Mesothelial cell of epicardium (in vitro differentiated cells): ENCODE measurements at places on chromosomes 3 and 15. TPM values are rescaled to one million over a fixed set of nuclear protein-coding genes. Genes with fewer than 3 reads are reported as not detected.
A peak's percentile ranks its signal among the peaks of the same experiment; 100 is the strongest.

DNA sequence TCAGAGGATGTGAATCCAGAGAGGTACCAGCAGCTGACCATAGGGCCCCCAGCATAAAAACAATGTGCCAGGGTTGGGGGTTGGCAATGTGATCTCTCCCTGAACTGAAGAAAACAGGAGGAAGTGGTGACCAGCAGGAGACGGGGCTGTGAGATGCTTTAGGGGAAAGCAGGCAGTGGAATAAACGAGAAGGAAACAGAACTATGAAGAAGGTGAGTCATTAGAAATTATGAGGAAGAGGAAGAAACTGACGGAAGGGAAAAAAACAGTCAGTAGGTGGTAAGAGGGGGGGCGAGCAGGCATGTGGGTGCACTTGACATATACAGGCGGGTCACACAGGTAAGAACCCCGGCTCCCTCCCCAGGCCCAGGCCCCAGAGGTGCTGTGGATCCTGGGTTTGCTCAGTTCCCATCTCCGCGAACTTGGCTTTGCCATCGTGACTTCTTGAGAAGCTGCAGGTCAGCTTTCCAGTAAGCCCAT, 42.2 kb upstream of the B3GNT5 start:
- no peak for DNase-seq

DNA sequence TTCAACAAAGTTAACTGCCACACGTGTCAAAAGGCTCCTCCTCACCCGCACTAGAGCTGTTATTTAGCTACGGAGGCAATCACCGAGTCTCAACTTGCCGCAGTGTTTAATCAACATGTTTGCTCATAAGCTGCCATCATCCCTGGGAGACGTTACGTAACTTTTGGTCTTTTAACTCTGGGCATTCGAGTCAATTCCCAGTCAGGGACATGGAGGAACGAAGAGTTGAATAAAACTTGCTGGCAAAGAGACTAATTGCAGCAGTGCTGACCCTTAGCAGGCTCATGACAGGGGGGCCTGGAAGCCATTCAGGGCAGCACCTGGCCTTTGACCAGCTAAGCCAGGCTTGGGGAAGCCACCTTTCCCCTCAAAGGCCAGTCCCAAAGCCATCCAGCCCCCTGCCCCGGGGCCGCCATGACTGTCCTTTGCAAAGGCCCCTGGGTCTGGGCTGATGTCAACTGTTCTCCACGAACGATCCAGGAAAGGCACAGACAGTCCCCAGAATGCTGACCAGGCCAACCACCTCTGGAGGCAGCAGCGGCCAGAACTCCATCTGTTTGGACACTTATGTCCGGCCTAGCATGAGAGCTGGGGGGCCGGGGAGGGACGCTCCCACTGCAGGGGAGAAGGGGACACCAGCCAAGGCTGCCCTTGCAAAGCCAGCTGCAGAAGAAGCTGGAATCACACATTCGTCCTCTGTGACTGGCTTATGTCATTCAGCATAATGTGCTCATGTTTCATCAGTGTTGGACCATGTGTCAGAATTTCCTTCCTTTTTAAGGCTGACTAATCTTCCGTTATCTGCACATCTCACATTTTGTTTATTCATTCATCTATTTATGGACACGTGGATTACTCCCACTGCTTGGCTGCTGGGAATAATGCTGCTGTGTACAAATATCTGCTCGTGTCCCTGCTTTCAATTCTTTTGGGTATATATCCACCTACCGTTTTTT, 43.7 kb downstream of the PCSK6 start:
- DNase-seq: no peak

- DNase-seq: no peak
Observed at GRCh38 chr15:84725001-84725491, 9.1 kb upstream of the SEC11A start.

DNA sequence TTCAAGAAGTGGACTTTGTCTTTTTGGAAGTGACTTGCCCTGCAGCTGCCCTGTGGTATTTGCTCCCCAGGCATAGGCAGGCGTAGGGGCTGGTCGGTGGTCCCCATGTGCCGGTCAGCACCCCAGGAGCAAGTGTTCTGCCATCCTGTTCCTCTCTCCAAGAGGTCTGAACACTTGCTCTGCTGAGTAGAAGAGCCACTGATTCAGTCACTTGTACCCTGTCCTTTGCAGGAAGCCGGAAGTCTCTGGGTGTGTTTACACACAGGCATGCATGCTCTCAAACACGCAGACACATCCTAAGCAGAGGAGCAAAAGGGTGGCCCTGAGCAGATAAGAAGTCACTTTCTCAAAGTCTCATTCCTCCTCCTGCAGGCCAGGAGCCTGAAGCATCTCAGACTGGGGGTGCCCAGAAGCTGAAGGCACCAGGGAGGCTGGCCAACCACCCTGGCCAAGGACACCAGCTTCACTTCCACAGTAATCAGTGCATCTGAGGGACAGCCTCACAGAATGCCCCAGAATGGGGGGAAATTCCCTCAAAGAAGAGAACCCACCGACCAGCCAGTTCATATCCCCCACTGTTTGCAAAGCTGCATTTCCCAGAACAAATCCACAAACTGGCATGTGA, 88.7 kb upstream of the POMGNT2 start:
- no peak for DNase-seq

DNA sequence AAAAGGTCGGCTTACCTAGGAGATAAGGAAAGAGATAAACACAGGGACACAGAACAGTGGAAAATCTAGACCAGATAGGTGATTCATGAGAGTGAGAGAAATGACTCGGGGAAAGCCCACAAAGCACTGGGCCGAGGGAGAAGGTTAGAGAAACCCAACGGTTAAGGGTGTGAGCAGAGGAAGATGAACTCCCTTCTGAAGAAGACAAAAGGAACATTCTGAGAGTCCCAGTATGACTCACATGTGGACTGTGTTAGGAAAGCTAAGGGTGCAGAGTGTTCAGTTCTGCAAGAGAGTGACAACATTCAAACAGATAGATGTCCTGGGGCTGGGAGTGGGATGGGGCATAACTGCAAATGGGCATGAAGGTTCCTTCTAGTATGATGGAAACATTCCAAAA, 83.0 kb downstream of the CNTN3 start:
- no peak for DNase-seq

DNA sequence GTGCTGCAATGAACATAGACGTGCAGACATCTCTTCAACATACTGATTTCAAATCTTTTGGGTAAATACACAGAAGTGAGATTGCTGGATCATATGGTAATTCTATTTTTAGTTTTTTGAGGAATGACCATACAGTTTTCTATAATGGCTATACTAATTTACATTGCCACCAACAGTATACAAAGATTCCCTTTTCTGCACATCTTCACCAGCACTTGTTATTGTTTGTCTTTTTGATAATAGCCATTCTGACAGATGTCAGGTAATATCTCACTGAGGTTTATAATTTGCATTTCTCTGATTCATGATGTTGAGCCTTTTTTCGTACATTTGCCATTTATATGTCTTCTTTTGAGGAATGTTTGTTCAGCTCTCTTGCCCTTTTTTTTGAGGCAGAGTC, 30.5 kb downstream of the TOPAZ1 start:
- no peak for DNase-seq

DNA sequence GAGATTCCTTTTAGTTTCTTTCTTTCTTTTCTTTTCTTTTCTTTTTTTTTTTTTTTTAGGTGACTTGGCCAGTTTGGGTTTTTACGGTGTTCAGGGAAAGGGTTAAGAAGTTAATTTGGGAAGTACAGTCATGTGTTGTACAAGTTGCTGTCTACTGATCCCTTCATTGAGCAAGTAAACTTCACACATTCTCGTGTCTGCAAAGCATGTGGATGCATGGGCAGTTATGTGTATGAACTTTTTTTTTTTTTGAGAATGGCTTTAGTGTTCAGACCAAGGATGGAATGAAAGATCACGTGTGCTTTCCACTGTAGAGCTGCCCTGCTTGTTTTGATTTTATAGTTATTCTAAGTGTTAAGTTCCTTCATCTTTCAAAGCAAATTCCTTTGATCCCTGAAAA, 132.3 kb downstream of the PGPEP1L start:
- no peak for DNase-seq

GRCh38 chr15:68730471-68730919, 90.2 kb downstream of the ANP32A start:
- no peak for DNase-seq

DNA sequence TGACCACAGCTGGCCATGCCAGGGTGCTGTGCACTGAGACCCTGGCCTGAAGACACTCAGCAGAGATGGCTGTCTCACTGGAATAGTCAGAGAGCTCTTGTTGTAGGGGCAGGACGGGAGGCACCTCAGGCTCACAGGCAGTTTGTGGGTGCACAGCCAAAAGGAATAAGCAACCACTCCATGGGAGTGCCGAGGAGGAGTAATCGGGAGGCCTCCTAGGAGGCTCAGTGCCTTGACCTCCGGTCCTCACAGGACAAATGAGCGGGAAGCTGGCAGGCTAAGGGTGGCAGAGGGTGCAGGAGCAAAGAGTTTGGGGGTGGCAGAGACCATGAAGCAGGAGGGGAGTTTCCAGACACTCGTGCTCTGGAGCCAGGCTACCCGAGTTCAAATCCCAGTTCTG, 81.7 kb downstream of the SMAD6 start:
- DNase-seq: no peak

- no peak for DNase-seq
Observed at GRCh38 chr3:4418156-4418555, 48.9 kb downstream of the SUMF1 start.

DNA sequence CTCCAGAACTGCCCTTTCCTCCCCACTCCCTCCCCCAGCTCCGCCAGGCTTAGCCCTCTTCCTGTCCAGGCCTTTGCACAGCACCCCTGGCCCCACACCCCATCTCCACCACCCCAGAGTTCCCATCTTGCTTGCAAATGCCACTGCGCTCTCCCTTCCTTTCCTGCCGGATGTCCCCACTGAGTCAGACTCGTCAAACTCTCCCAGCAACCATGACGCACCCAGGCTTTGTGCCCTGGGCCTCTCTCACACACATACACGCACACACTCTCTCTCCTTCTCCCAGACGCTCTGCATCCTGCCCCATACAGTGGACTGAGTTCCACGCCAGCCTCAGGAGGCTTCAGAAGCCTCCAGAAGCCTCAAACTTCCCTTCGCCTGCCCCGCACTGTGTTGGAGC, 2.8 kb upstream of the CCDC9B start:
- DNase-seq: no peak

DNA sequence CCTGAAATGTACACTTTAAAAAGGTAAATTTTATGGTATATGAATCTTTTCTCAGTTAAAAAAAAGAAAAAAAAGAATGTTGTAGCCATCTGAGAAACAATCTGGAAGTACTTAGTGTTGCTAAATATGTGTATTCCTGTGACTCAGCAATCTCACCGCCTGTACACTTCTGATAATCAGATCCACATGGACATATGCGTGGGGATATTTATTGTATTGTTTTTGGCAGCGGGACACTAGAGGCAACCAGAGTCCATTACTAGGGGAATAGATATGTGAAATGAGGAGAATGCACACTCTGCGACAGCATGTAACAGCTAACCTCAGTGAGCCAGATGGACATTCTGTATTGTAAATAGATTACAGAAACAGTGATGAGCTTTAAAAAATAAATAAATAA, 65.4 kb downstream of the AQP9 start:
- DNase-seq: no peak

DNA sequence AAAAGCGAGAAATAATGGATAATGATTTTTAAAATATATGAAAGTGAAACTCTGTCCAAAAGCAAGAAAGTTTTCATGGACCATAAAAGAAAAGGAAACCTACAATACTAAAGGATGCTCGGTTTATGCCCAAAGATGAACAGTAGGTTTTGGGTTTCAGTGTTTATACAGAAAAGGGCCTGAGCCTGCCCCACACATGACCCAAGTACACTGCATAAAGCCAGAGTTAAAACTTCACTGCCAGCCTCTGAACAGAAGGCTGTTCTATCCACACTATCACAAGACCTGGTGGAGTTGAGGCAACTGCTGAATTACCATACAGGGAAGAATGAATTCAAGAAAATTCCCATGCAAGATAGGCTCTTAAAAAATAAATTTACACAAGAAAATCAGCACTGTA, 165.2 kb downstream of the MECOM start:
- DNase-seq: no peak

DNA sequence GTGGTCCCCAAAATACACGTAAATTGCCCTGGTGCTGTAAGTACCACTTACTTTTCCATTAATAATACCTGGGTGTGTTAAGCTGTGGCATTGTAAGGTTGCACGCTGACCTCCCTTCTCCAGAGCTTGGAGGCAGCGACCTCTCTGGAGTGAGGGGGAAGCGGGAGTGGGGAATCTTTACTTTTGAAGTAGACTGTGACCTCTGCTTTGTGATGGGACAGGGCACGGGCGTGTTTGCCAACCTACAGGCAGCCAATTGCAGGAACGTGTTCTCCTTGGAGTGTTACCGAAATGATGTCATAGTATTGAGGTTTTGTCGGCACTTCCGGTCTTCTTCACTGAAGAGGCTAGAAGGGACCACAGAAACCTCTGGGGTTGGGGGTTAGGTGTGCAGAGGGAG, 227.3 kb upstream of the C2CD4B start:
- no peak for DNase-seq

DNA sequence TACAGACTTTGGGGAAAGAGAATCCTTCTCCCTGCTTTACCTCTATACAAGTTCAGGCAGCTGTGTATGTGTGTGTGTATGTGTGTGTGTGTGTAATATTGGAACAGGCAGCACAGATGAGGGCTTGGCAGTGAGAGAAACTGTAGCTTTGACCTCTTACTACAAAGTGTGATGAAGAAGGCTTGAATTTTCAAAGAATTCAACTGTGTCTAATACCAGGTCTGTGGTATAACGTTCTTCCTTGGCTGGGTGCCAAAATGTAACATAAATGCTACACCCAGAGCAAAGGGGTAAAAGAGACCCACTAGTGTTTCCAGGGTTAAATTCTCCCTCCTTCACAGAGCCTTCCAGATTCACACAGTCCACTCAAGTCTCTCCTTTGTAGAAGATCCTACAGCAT, 51.1 kb downstream of the CHST2 start:
- no peak for DNase-seq

DNA sequence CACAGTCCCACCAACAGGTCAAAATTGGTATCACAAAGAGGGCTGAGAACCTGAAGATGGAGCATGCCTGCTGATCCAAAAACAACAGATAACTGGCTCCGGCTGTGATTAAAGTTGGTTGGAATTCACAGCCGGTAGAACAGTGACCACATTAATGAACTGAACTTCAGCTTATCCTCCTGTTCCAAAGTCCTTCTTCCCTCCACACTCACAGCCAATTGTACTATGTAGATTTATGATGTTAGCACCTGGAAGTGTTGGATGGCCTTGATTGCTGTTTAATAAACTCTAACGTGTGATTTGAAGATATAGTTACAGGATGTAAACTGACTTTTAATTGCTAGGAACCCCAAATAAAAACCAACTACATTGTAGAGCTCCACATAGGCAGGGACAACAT, 367.3 kb upstream of the FRG2C start:
- DNase-seq: no peak

- DNase-seq: peak; percentile 42
Observed at GRCh38 chr15:79089331-79089889, 1.2 kb downstream of the RASGRF1 start.

- DNase-seq: no peak
Observed at GRCh38 chr3:129908417-129908816, 14.9 kb upstream of the TMCC1 start.

GRCh38 chr15:59138243-59138642, 33.3 kb downstream of the CCNB2 start:
- no peak for DNase-seq

GRCh38 chr15:45919806-45920205, 285.0 kb downstream of the SQOR start:
- DNase-seq: no peak

The CMTM6 gene
- 41.9 to 44.0 TPM (median 42.3 TPM) in 3 replicates for total RNA-seq

The ACP3 gene
- 25.5 to 28.0 TPM (median 27.8 TPM) in 3 replicates for total RNA-seq

The FAM107A gene
- not detected in 3 replicates for total RNA-seq

The CPNE9 gene
- 0.42 TPM in 1 of 3 replicates, not detected in the others for total RNA-seq

The SAMD7 gene
- not detected in 3 replicates for total RNA-seq

The TRIM42 gene
- total RNA-seq: not detected in 3 replicates

The CMTM8 gene
- total RNA-seq: 5.1 to 5.9 TPM (median 5.7 TPM) in 3 replicates

The CAV3 gene
- total RNA-seq: not detected in 3 replicates

The FYTTD1 gene
- 57.1 to 62.7 TPM (median 62.2 TPM) in 3 replicates for total RNA-seq

The IL17RE gene
- total RNA-seq: 22.1 to 24.1 TPM (median 23.6 TPM) in 3 replicates
